ENCODE measurements at places on chromosomes 4 and X.

- peak; percentile 27 for DNase-seq
These were observed 40.0 kb upstream of the IRF2 start for GRCh38 chr4:184514121-184514988.

DNA sequence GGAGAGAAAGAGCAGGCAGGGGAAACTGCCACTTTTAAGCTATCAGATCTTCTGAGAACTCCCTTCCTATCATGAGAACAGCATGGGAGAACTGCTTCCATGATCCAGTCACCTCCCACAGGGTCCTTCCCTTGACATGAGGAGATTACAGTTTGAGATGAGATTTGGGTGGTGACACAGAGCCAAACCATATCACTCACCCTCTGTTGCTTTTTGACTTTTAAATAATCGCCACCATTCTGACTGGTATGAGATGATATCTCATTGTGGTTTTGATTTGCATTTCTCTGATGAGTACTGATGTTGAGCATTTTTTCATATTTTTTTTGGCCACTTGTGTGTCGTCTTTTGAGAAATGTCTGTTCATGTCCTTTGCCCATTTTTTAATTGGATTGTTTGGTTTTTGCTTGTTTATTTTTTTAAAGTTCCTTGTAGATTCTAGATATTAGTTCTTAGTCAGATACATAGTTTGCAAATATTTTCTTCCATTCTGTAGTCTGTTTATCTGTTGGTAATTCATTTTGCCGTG, 6.5 kb upstream of the PAQR3 start:
- no peak for DNase-seq

GRCh38 chr4:105305019-105305836, 158.6 kb downstream of the TET2 start:
- DNase-seq = no peak

DNA sequence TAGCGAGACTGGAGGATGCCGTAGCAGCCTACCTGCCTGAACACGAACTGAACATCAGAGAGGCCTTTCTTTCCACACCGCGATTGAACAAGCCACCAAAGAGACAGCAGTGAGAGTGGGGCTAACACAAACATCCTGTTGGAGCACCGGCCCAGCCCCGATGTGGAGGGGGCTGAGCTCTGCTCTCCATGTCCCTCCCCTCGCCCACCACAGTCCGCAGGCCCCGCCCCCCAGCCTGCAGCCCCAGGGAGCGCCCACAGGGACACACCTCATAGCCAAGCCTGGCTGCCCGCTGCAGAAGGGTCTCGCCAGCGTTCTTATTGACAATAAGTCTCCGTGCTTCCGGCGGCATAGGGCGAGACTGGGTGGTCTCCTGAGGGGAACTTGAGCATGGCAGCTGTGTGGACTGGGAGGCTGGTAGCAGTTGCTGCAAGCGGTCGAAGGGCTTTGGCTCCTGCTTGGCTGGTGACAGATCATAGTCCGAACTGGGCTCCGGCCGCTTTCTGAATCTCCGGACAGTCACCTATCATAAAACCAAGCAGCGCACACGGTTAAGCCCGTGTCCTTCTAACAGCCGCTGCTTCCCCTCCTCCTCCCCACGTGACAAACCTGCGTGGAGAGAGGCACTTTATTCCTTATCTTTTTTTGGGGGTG, 35.8 kb downstream of the BCOR start:
- DNase-seq = no peak

GRCh38 chr4:174422893-174423256, 99.4 kb downstream of the HPGD start:
- DNase-seq = no peak

- DNase-seq = no peak
These were observed 35.4 kb downstream of the FABP2 start for GRCh38 chr4:119286377-119287002.

DNA sequence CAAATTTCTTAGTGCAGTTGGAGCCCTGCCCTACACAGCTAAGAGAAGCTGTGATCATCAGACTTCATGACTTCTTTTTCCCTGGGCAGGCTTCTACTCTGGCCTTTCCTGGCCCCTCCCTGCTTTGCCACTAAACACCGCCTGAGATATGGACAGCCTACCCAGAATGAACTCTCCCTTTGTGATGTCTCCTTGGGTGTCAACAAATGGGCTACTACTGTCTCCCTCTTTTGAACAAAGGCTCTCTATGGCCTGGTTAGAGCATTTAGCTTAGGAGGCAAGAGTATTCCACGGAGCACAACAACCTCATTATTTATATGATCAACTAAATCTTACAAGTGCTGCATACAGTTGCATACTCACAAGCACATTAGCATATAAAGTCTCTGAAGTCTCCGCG, 127.6 kb upstream of the HCCS start:
- DNase-seq = no peak

DNA sequence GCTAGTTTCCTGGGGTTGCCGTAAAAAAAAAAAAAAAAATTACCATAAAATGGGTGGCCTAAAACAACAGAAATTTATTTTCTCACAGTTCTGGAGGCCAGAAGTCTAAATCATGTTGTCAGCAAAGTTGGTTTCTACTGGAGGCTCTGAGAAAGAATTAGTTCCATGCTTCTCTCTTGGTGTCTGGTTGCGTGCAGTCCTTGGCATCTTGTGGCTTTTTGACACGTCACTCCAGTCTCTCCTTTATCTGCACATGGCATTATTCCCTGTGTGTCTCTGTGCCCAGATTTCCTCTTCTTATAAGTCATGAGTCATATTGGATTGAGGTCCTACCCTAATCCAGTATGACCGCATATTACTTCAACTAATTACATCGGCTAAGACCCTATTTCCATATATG, 38.7 kb downstream of the SPATA4 start:
- no peak for DNase-seq

DNA sequence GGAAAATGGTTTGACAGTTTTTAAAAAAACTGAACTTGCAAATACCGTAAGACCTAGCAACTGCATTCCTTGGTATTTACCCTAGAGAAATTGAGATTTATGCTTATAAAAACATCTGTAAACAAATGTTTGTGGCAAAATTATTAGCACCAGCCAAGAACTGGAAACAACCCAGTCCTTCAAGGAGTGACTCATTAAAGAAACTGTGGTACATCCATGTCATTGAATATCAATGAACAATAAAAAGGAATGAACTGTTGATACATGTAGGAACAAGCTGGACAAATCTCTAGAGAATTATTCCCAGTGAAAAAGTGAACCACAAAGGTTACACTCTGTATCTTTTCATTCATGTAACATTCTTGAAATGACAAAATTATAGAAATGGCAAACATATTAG, 240.2 kb upstream of the ADAMTS3 start:
- no peak for DNase-seq

GRCh38 chr4:140931911-140932310, 175.7 kb upstream of the TBC1D9 start:
- DNase-seq = no peak

DNA sequence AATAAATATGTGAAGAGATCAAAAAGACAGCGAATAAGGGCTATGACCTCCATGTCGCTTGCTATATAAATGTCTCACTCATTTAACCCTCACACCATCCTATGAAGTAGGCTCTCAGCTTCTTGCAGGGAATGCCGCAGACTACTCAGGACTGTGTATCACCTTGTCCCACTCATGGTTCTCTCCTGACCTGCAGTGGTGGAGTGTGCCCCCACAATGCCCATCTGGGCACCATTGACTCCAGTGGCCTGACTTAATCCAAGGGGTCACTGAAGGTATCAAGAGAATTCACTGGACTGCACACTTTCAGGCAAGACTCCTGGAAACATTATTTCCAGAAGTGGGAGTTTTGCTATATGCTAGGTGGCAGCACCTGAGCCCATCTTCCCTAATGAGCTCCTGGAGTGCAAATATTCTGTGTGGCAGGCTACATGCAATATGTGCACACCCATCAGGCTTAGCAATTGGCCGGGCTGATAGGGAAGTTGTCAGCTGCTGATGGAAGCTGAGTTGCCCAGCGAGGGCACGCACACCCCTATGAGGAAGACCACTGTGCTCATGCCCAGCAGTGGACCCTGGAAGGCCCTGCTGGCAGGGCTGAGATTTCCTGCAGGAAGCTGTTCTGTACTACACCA, 8.2 kb upstream of the EFNB1 start:
- no peak for DNase-seq

DNA sequence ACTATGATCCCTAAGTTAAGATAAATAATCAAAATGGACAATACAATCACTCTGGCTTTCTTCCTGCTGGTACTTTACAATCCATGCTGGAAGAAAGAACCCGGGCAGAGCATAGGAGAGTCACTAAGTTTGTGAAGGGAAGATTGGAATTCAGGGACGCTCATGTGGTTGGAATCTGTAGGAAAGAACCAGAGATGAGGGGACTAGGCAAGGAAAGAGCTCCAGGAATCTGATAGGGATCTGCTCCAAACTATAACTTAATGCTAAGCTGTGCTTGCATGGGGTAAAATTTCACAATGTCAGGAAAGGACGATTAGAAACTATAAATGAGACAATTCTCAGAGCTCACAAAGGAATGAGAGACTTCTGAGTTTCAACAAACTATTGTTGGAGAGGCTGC, 167.5 kb downstream of the ADGRA3 start:
- DNase-seq = no peak

DNA sequence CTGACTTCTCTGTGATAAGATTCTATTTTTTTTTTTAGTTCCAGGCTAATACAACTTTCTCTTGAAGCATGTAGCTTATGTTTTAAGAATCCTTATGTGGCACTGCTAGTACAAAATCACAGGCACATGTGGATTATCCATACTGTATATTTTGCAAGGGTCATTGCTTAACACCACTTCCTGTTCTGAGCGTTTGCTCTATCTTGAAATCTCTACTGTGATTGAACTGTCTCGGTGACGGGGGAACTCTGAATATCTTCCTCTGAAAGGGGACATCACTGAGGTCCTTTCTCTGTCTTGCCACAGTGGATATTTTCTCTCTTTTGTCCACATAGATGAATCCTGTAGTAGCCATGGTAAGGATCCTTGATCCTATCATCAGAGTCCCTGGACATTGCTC, 2.1 kb upstream of the WFS1 start:
- DNase-seq = no peak

GRCh38 chrX:49308604-49309269, 5.3 kb downstream of the GAGE10 start:
- no peak for DNase-seq

GRCh38 chr4:154368060-154368459, 123.5 kb downstream of the DCHS2 start:
- no peak for DNase-seq

DNA sequence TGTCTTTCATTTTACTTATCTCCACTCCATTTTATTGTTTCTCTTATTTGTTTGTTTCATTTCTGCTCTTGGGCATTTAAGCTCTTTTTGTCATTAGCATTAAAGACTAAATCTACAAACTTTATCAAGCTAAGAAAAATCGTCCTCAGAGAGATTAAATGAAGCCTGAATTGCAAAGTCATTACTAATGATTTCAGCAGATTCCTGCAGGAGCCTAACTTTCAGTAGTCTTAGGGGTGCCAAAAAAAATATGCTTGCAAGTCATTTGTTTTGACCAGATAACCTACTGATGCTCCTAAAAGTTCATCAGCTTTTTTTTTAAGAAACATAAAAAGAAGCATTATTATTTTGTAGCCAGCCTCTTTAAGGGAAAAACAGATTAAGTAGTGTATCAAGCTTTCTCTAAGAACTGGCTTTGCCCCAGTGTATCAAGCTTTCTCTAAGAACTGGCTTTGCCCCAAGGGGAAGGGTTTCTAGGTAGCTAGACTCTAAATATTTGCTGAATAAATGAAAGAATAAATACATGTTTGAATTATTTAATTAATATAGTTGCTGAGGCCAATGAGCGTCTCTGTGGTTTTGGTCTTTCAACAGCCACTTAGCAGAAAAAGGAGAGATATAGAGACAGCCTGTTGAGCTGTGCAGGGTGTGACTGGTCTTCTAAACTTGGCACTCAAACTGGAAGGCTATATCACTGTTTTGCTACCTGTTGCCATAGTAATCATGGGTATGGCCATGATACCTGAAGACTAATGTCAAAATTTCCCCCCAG, 174.2 kb downstream of the BTC start:
- no peak for DNase-seq

DNA sequence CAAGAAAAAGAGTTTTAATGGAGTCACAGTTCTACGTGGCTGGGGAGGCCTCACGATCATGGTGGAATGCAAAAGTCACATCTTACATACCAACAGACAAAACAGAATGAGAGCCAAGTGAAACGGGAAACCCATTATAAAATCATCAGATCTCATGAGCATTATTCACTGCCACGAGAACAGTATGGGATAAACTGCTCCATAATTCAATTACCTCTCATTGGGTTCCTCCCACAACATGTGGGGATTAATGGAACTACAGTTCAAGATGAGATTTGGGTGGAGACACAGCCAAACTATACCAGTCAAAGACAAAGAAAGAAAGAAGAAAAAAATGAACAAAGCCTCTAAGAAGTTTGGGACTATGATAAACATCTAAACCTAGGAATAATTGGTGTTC, 158.9 kb downstream of the GC start:
- DNase-seq = no peak

- peak; percentile 39 for DNase-seq
These were observed 1.1 kb downstream of the TMEM131L start for GRCh38 chr4:153466949-153467896.

- DNase-seq = no peak
These were observed 148.6 kb upstream of the FMR1 start for GRCh38 chrX:147763131-147763530.

GRCh38 chrX:136710325-136710951, 62.5 kb downstream of the CD40LG start:
- DNase-seq = no peak

DNA sequence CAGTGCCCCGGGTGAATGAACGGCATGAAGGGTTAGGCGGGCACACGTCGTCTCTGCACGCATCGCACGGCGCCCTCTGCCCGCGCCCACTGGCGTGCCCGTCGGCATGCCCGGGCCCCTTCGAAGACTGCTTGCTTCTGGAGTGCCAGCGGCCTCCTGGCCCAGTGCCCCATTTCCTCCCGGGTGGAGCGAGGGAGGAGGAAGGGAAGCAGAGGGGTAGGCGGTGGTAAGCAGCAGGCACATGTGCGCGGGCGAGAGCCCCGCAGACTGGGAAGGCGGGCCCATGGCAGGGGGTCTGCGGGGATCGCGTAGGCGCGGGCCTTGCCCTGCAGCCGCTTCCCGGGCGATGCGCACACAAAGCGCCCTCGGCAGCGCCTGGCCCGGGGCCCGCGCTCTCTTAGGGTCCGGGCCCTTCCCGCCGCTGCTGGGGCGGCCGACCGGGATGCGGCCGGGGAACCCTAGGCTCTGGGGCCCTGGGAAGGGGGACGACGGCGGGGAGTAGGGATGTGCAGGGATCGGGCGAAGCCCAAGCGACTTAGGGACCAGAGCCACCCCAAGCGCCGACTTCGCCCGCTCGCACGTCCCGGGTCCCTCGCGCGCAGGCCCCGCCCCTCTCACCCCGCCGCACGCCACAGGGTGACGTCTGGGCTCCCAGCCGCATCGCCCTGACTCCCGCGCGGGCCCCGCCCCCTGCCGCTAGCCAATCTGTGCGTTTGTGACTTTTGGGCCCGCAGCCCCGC, 866 bp upstream of the EMD start:
- peak; percentile 89 for DNase-seq

DNA sequence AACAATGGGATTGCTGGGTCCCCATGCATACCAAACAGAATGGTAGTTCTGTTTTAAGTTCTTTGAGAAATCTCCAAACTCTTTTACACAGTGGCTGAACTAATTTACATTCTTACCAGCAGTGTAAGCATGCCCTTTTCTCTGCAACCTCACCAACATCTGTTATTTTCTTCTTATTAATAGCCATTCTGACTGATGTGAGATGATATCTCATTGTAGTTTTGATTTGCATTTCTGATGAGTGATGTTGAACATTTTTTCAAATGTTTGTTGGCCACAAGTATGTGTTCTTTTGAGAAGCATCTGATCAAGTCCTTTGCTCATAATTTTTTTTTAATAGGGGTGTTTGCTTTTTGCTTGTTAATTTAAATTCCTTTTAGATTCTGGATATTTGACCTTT, 41.2 kb upstream of the ZMAT1 start:
- no peak for DNase-seq

Measured in stimulated activated CD4-positive, alpha-beta T cell treated with anti-CD3 and anti-CD28 coated beads, Interleukin-15, amount 100 ng/mL, for 1 hour (primary cell).